ENCODE measurements at places on chromosomes 3 and 15. TPM values are rescaled to one million over a fixed set of nuclear protein-coding genes. Genes with fewer than 3 reads are reported as not detected.

DNA sequence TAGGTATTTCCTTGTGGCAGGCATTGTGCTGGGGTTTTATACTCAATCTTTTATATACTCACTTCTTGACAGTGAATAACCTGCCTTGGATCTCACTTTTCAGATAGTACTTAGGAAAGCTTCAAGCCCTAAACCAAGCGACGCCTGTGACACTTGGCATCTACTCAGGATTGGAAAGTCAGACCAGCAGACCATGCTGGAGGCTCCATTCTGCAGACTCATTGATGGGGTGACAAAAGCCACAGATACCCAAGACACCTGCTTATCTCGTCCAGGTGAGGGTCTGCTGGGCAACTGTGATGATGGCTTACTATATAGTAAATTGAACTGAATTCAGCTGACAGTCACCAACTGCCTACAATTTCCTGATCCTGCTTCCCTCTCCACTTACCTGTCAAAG, 79.4 kb upstream of the MRPS22 start:
- DNase-seq: no peak

GRCh38 chr3:157093096-157093495, 66.9 kb downstream of the CCNL1 start:
- no peak for DNase-seq

DNA sequence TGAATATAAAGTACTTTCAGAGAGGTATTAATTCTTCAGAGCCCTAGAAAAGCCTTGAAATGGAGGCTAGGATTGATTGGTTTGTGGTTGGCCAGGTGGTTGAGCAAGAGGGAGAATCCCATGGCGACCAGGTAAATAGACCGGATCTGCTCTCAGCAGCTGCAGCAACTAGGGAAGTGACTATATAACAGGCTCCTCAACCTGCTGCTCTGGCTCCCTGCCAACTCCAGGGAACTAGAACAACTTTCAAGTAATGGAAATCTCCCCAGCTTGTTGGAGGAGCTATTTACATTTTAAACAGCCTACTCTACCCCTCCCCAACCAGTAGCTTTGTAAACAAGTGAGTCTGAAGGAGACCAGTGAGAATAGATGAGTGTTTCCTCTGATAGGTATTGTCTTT, 121.8 kb upstream of the CADM2 start:
- no peak for DNase-seq

DNA sequence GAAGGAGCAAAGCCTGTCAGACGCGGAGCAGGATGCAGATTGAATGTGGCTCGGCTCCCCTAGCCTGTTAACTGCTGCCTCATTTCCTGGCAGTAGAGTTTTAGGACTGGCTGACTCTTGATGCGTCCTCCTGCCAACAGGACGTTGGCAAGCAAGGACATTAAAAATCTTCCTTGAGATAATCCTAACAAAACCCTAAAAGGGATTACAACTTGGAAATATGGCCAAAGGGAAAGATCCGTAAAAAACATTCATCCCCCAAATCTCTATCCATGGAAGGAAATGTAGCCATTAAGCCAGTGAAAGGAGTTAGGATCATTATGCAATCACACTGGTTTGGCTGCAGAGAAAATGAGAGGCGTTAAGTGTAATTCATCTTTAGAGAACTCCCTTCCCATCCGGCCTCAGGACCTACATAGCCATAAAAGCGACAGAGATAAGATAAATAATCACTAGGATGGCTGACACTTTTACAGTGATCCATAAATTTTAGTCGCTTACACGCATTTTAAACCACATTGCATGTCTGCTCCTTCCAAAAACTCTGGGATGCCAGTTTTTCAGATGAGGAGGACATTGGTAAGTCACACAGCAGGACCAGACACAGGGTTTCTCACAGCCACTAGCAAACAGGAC, 44.5 kb upstream of the C3orf80 start:
- DNase-seq: no peak

GRCh38 chr15:101193806-101194545, 57.9 kb downstream of the CHSY1 start:
- DNase-seq: no peak

- DNase-seq: no peak
Measured at GRCh38 chr3:144141496-144141895, 169.9 kb downstream of the DIPK2A start.

DNA sequence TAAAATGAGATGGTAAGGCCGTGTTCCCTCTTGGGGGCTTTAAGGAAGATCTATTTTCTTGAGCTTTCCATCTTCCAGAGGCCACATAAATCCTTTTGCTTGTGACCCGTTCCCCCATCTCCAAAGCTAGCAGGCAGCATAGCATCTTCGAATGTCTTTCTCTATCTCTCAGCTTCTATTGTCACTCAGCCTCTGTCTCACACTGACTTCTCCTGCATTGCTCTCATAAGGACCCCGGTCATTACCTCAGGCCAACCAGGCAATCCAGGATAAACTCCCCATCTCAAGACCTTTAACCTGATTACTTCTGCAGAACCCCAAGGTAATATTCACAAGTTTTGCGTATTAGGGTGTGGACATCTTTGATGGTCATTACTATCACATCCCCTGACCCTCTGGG, 250.3 kb upstream of the SOX2 start:
- no peak for DNase-seq

GRCh38 chr3:10272977-10273376, 19.8 kb downstream of the GHRL start:
- DNase-seq: no peak

DNA sequence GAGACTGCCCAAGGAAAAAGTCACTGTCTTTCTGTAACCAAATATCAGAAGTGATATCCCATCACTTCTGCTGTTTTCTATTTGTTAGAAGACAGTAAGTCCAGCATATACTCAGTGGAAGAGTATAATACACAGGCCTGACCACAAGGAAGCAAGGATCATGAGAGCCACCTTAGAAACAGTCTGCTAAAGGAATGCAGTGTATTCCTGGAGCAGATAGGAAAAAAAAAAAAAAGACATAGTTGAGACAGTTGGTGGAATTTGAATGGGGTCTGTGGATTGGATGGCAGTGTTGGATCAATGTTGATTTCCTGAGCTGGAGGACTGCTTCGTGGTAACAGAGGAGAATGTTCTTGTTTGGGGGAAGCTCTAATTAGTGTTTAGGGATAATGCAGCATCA, 26.5 kb upstream of the FBXL2 start:
- DNase-seq: no peak

DNA sequence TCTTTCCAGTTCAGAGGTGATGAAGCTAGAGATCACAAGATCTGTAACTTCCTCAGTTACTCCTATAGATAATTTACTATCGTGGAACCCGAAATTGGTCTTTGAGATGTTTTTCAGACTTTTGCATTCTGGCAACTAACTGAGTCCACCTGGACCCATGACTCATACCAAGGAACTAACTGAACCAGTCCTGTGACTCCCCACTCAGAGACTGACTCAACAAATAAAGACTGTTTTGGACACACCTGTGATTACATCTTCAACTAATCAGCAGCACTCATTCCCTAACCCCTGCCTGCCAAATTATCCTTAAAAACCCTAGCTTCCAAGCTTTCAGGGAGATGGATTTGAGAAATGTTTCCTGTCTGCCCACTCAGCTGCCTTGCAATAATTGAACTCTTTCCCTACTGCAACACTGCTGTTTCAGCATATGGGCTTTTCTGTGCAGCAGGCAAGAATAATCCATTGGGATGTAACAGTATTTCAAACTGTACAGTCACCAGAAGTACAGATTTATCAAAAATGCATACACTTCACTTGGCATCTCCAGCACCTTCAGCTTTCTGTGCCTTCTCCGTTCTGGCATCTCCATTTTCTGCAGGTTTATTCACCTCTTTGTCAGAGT, 57.7 kb downstream of the GATM start:
- no peak for DNase-seq

GRCh38 chr3:195755391-195755790, 34.6 kb downstream of the MUC20 start:
- DNase-seq: no peak

DNA sequence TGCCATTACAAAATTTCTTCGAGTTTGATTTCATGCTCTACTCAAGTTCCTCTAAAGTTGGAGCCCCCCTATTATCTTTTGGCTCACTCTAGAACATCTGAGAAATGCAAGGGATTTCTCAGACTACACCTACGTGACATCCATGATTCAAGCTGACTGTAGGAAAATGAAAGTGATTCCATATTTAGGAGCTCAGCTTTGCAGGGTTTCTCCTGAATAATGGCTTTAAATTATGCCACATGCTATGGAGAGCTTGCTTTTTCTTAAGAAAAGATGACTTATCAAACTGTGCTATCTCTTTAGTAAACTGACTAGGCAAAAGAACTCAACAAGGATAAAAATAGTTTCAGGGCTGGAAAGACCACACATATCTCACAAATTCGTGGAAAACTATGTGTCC, 292.1 kb downstream of the LSAMP start:
- no peak for DNase-seq

DNA sequence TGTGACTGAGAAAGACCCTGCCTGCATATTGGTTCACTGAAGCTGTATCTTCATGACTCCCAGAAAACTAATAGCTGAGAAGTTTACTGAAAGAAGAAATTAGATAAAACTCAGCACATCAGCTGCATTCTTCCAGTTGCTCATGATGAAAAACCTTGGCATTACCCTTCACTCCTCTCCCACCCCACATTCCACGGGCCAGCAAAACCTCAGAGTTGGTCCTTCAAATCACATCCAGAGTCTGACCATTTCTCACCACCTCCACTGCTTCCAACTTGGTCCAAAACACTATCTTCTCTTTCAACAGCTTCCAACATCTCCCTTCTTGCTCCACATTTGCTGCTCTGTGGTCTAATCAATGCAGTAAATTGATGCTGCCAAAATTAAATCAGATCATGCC, 97.1 kb downstream of the CD47 start:
- no peak for DNase-seq

GRCh38 chr15:38598749-38599148, 34.1 kb upstream of the RASGRP1 start:
- no peak for DNase-seq

DNA sequence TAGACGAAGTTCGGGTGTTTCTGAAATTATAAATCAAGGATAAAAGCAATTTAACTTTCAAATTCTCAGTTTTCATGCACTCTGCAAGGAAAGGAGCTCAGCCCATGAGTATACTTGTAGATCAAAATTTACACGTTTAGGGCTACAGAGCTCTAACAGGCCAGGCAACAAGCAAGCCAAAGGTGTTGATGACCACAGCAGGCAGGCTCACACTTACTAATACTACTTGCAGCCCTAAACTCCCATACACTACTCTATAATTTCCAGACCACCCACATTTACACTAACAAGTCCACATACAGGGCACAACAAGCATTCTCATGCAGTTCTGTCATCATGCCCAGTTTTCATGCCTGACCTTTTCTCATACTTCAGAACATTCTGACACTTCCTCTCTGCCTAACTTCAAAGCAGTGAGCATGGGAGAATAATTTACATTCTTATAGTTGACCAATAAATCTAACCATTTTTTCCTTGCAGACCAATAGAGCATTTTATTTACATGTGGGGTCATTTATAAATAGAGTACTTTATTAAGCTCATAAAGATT, 124.7 kb upstream of the FRMD4B start:
- no peak for DNase-seq

GRCh38 chr15:69729167-69729748, 276.6 kb downstream of the RPLP1 start:
- peak; percentile 81 for DNase-seq

GRCh38 chr3:46383211-46383950, 12.6 kb downstream of the CCR5 start:
- DNase-seq: no peak

- no peak for DNase-seq
Measured at GRCh38 chr3:149454746-149455145, 19.8 kb upstream of the TM4SF4 start.

GRCh38 chr3:29430558-29430971, 149.7 kb downstream of the RBMS3 start:
- DNase-seq: no peak

DNA sequence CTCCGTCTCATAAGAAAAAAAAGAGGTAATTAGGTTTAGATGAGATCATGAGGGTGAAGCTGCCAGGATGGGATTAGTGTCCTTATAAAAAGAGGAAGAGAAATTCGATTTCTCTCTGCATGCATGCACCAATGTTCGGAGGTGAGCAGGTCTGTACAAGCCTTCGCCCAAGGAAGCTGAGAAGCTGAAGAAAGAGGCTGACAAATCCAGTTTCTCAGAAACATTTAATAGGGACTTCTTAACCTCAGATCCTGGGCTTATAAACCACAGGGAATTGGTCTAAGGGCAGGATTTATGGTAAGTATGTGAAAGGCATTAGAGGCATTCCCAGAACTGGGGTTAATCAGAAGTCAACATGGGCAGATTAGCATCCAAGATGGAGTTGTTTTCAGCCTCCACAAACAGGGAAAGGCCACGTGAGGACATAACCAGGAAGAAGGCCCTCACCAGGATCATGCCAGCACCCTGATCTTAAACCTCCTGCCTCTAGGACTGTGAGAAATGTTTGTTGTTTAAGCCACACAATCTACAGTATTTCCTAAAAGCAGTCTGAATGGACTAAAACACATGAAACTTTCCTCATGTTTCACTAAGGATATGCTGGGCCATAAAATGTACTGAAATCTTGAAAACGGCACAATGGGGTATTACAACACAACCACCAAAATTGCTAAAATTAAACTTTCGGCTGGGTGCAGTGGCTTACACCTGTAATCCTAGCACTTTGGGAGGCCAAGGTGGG, 11.3 kb downstream of the SHISA5 start:
- no peak for DNase-seq

DNA sequence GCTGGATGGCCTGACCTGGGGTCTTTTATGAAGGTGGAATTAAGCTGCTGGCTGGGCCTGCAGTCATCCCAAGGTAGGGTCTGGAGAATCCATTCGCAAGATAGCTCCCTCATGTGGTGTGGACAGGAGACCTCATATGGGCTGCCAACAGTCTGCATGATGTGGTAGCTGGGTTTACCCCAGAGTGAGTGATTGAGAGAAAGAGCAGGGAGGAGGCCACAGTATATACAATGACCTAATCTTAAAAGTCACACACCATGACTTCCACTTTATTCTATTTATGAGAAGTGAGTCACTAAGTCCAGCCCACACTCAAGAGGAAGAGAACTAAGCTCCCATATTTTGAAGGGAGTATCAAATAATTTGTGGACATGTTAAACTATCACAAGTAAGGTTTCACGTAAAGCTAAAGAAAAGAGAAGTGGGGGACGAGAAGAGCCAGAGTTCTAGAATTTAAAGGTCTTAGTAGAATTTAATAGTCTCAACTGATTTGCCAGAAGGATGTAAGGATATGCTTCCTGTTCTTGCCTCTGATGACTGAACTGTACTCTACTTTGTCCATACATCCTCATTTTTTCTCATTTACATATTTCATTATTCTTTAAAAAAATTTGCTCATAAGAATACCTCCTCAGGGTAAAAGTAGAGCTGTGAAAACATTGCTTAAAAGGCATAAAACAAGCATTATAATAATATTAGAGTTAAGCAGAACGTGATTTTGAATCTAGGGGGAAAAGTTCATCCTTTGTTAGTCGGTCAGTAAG, 184.4 kb downstream of the PEX5L start:
- DNase-seq: no peak

FANCD2OS gene
- not detected for total RNA-seq

GOLGA8J gene
- total RNA-seq: 0.34 TPM

NR1I2 gene
- total RNA-seq: 0.26 TPM

CPN2 gene
- not detected for total RNA-seq

GHSR gene
- not detected for total RNA-seq

GRM2 gene
- total RNA-seq: 1.7 TPM

OXTR gene
- total RNA-seq: 0.71 TPM

GOLGA8T gene
- 0.94 TPM for total RNA-seq

TPRA1 gene
- 27.0 TPM for total RNA-seq

TTLL13 gene
- not detected for total RNA-seq

SRGAP3 gene
- total RNA-seq: 5.3 TPM

NMNAT3 gene
- total RNA-seq: 0.18 TPM

CRABP1 gene
- total RNA-seq: not detected

BSN gene
- total RNA-seq: 0.34 TPM

CMSS1 gene
- total RNA-seq: 42.6 TPM

All from activated CD8-positive, alpha-beta T cell treated with anti-CD3 and anti-CD28 coated beads, Interleukin-2, amount 10 ng/mL, durations not matched to agents 7 days and 5 days (primary cell).